ENCODE measurements at places on chromosomes 12 and 14.

DNA sequence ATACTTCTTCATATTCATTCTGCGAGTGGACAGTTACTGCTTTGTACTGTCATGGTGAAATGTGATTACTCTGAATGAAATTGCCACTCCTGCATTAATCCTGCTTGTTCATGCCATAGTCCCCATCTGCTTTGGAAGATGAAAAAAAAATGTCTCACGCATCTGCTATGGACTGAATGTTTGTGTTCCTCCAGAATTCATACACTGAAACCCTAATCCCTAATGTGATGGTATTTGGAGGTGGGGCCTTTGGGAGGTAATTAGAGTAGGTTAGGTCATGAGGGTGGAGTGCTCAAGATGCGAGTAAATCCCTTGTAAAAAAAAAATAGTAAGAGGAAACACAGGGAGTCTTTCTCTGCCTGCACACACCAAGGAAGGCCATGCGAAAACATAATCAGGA is 427.2 kb downstream of the TMTC2 start:
- DNase-seq = no peak

GRCh38 chr12:62659453-62660295 is 193.0 kb downstream of the MON2 start:
- no peak for DNase-seq

- no peak for DNase-seq
Observed at GRCh38 chr12:57105011-57105753, 6.0 kb downstream of the STAT6 start.

DNA sequence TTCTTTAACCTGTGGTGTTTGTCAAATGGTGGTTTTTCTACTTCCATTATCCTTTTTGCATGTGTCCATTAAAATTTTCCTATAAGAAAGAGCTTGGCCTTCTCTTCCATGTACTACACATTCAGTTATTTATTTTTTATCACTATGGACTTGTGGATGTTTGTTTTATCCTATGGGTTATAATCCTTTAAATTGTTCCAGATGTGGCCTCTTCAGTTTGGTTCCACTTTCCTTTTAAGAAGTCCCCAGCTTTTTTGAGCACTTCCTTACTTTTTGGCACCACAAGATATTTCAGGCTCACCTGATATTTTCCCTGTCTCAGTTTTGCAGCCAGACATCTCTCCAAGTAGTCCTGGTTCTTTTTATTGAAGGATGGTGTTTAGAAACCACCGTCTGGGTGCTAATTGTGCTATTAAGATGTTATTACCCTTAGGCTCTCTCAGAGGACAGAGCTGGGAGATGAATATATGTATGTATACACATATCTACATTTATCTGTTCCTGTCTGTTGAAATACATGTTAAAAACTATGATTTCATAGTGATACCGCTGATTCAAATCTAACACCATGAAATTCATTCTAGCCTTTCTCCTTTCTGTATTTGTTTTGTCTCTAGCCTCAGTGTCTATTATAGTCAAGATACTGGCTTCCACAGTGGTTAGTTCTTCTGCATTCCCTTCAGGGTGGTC is 408.5 kb upstream of the RGS6 start:
- no peak for DNase-seq

GRCh38 chr12:2625289-2625612 is 169.5 kb upstream of the FKBP4 start:
- no peak for DNase-seq

- DNase-seq = no peak
Observed at GRCh38 chr14:68248481-68249255, 429.1 kb downstream of the RAD51B start.

DNA sequence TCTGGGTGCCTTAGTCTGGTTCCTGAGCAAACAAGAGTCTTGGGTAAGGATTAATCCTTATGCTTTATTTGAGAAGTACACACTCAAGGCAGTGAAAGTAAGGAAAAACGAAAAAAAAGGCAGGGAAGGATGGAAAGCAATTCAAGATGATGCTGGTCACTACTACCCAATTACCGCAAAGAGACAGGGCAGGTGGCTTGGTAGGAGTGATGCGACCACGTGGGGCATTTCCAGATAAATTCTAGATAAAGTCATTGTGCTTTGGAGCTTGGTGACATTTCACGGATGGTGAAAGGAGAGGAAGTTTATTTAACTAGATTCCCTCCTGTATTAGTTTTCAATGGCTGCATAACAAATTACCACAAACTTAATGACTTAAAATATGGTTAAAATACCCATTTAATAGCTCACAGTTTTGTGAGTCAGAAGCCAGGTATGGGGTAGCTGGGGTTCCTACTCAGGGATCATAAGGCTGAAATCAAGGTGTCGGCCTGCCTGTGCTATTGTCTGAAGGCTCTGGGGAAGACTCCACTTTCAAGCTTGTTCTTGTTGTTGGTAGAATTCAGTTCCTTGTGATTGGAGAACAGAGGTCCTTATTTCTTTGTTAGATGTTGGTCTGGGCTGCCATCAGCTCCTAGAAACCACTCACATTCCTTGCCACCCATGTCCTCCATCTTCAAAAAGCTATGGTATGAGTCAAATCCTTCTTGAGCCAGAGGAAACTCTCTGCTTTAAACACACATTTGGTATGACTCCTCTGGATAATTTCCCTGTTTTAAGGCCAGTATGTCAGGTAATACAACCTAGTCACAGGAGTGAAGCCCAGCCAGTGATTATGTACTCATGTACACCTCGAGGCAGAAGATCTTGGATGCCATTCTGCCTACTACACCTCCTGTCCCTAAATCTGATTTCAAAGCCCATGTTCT is 5.6 kb upstream of the HMGA2 start:
- DNase-seq = no peak

DNA sequence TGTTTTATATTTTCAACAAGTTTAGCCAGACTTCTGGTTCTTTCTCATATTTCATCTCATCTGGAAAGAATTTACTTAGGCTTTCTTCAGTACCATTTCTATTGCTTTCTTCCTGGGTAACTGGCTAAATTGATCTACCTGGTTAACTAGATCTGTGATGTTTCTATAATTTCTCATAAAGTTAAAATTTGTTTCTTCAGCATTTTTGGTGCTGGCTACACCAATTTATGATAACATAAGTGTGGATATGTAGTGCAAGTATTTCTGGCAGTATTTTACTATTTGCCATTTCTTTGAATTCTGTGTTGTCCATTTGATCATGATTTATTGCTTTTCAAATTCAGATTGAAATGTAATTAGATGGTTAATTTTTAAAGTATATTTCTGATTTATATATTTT is 25.9 kb downstream of the ARHGAP5 start:
- no peak for DNase-seq

- no peak for DNase-seq
Observed at GRCh38 chr12:18217966-18218365, 43.4 kb upstream of the PIK3C2G start.
